ENCODE measurements at places on chromosomes 7 and 10. TPM values are rescaled to one million over a fixed set of nuclear protein-coding genes. Genes with fewer than 3 reads are reported as not detected.

DNA sequence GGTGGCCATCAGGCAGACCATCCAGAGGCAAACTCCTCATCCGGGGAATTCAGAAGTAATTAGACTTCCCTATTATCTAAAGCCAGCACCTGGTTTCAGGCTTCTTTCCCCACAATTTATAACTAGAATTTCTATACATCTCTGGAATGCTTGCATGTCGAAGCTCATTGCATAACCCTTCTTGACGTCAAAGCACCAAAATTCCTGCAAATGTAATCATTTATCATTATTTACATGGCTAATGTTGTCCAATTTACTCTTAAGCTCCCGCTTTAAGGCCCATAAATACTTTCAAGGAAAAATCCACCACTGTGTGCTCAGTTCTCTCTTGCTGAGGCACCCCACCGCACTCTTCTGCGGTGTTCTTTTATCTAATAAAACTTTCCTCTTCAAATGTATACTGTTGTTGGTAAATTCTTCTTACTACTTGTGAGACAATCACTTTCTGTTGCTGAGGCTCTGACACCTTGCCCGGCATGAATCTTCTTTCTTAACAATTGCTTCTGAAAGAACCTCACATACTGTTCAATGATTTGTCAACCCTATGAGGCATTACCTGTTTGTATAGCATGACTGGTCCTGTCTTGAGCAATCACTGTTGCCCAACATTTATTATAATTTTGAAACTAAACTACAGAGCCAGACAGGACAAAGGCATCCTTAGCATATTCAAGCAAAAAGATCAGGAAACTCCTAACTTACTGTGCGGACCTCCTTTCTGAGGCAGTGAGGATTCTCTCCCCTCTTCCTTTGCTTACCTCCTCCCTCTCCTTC, 17.4 kb upstream of the GPR141 start:
- no peak for DNase-seq

DNA sequence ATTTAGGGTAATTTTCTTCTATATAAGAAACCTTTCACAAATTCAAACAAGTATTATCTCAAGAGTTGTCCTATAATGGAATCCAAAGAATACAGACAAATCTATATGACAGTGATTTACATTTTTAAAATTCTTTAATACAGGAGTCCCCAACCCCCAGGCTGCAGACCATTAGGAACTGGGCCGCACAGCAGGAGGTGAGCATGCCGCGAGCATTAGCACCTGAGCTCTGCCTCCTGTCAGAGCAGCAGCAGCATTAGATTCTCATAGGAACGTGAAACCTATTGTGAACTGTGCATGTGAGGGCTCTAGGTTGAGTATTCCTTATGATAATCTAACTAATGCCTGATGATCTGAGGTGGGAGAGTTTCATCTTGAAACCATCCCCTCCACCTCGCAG, 37.7 kb downstream of the SNX13 start:
- DNase-seq, result no peak

ADRB1 gene
- total RNA-seq, result 0.09 TPM

GRCh38 chr7:40715053-40715430, 580.2 kb downstream of the SUGCT start:
- no peak for DNase-seq

GRCh38 chr7:134851141-134851540, 71.7 kb downstream of the CALD1 start:
- no peak for DNase-seq

DNA sequence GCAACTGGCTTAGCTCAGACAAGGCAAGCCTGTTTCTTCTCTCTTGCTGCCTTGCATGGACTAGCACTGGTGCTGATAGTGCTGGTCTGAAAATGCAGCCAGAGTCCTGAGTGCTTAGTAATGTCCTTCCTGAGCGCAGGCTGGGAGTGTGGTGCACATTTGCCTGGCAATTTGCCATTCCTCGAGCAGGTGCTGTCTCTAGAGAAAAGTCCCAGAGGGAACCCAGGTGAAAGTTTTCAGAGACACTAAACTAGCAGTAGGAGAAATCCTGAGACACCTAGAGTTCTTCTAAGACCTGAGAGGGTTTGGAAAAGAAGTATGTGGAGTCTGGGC, 1.9 kb downstream of the SFTPD start:
- DNase-seq, result peak; percentile 29

GRCh38 chr7:127932496-127932895, 98.7 kb downstream of the LRRC4 start:
- DNase-seq, result no peak

NME8 gene
- 0.22 TPM for total RNA-seq

GRCh38 chr7:11207565-11207964, 233.9 kb downstream of the PHF14 start:
- no peak for DNase-seq

FOXI2 gene
- total RNA-seq, result 0.09 TPM

DNA sequence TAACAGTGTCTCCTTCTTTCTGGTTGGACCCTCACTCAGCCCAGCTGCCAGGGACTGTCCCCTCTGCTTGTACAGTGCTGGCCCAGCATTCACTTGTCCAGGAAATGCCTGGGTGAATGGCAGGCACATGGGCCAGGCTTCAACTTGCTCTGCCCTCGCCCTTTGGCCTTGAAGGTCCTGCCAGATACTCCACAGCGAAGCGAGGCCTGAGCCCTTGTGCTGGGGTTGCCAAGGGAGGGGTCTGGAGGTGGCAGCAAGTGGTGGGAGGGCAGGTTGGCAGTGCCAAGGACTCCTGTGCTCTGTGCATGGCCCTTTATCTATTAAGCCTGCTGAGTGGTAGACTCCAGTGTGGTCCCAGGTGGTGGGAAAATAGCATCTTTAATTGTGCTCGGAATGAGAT, 75.7 kb downstream of the CDH23 start:
- DNase-seq, result no peak

DNA sequence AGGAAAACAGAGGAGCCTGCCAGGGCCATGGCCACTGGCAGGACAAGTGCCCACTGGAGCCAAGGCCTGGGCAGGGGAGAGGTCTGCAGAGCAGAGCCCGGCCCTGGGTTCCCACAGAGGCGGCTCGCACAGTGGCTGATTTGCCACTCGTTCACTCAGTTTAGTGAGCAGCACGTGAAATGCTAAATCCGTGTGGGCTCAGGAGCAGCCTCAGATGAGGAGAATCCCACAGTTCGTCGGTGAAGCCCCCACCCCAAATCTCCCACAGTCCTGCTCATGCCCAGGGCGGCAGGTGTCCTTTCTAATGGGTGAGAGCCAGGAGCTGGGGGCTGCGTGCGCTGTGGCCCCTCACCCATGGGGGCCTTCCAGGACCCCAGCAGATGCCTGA, 107.7 kb upstream of the FAM20C start:
- DNase-seq, result no peak

GRCh38 chr10:58593008-58593407, 80.3 kb downstream of the BICC1 start:
- DNase-seq, result no peak

GRCh38 chr10:44809647-44810046, 101.5 kb upstream of the TMEM72 start:
- DNase-seq, result no peak

ANKRD61 gene
- total RNA-seq, result 0.22 TPM

C10orf62 gene
- total RNA-seq, result not detected

CPN1 gene
- 0.09 TPM for total RNA-seq

GRCh38 chr7:159141167-159141566, 3.5 kb downstream of the VIPR2 start:
- DNase-seq, result no peak

HOXA2 gene
- total RNA-seq, result 0.71 TPM

CTAGE4 gene
- total RNA-seq, result 0.09 TPM

GRCh38 chr10:8085251-8085650, 30.8 kb downstream of the GATA3 start:
- no peak for DNase-seq

- no peak for DNase-seq
These were observed 26.6 kb downstream of the CDNF start for GRCh38 chr10:14810969-14811953.

HMX3 gene
- not detected for total RNA-seq

GHITM gene
- 109 TPM for total RNA-seq

DNA sequence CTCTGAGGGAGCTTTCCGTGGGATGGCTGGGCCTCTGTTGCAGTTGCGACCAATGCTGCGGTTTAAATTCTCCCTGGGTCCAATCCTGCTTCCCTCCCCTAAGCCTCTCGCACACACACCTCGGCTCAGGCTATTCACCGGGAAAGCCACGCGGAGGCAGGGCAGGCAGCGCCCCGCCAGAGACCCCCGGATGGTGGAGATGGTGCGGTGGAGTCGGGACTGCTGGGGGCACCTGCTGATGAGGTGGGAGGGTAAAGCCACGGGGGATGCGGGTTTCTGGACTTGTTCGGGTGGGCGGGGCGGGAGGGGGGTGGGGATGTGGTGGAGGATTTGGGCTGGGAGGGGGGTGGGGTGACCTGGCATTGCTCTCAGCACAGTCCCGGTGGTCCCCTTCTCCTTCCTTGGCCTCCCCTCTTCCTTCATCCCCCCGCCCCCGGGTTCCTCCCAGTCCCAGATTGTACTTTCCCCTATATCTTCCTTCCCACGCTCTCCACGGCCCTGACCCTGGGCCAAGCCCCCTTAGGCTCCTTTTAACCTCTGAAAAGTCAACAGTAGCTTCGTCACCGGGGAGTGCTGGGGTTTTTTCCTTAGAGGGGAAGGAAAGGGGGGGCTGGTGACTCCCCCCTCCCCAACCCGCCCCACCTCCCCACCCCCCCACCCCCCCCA, 16.4 kb downstream of the UNCX start:
- DNase-seq, result no peak

WNT8B gene
- total RNA-seq, result not detected

- DNase-seq, result peak; percentile 3
These were observed 16.7 kb downstream of the ELN start for GRCh38 chr7:74044366-74045350.

LFNG gene
- 19.2 TPM for total RNA-seq

DNA sequence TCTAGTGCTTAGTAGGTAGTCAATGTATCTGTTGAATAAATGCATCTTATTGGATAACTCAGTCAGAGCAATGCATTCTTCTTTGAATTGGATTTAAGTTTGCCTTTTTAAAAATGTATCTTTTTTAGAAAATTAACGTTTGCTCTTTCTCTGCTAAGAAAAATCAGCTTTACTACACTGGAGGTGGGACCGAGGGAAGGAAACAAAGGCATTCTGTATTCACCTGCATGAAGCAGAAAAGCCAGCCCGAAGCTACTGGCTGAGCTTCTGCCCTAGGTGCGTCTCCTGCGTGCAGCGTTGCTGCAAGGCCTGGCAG, 22.2 kb upstream of the ITGB1 start:
- no peak for DNase-seq

DNA sequence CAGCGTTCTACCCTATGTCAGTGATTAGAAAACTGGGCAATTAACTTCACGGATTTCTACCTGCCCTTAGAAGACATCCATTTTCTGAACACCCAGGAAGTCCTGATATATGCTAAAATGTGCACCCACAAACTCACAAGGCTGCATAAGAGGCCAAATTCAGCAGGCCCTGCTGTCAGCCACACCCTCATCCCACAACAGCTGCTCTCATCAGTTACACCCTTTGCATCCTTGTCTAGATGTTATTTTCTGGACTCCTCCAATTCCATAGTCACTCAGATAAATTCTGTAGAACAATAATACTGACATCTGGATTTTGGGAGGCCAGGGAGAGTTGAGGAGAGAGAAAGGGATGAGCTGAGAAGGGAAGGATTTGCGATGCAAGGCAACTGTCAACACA, 208.9 kb downstream of the TAX1BP1 start:
- peak; percentile 66 for DNase-seq

DNA sequence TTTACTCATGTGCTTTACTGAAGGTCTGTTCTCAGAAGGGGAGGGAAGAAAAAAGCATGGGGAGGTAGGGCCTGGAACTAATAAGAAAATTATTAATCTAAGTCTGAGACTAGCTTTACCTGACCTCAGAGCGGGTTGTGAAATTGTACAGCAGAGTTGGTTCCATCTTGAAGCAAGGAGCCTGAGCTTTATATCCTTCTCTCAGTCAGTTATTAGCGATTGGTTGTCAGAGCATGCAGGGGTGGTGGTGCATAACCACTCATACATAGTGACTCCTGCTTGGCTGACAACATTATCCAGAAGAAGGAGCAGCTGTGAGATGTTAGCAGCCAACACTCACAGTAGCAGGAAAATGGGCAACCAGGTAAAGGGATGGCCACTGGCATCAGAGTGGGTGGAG, 976.3 kb upstream of the LRRTM3 start:
- DNase-seq, result no peak

HYAL4 gene
- 0.09 TPM for total RNA-seq

ADAP1 gene
- total RNA-seq, result 2.0 TPM

DNA sequence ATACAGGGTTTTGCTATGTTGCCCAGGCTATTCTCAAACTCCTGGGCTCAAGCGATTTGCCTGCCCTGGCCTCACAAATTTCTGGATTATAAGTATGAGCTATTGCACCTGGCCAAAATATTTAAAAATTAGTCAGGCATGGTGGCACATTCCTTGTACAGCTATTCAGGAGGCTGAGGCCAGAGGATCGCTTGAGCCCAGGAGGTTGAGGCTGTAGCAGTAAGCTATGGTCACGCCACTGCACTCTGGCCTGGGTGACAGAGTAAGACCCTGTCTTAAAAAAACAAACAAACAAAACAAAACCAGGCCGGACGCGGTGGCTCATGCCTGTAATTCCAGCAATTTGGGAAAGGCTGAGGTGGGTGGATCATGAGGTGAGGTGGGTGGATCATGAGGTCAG, 14.5 kb upstream of the SIRT1 start:
- DNase-seq, result no peak

- DNase-seq, result no peak
These were observed 52.5 kb downstream of the KLRG2 start for GRCh38 chr7:139431010-139431409.

ADCY1 gene
- total RNA-seq, result 7.1 TPM

DNA sequence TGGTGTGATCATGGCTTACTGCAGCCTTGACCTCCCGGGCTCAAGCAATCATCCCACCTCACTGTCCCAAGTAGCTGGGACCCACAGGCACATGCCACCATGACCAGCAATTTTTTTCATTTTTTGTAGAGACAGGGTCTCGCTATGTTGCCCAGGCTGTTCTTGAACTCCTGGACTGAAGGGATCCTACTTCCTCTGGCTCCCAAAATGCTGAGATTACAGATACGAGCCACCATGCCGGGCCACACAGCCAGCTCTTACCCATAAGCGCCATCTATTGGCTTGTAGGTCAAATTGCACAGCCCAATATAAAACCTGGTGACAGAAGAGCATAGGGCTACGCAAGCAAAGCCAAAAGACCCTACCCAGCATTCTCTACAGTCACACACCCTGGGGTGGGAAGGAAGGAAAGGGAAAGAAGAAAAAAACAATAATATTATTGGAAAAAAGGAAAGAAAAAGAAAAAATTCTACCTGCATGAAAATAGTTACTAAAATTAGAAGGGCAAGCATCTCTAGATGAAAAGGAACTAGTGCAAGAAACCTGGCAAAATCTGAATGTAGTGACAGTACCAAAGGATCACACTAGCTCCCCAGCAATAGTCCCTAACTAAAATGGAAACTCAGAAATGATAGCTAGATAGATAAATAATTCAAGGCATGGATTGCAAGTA, 29.4 kb upstream of the AMPH start:
- DNase-seq, result peak; percentile 11

PALD1 gene
- 15.9 TPM for total RNA-seq

DNA sequence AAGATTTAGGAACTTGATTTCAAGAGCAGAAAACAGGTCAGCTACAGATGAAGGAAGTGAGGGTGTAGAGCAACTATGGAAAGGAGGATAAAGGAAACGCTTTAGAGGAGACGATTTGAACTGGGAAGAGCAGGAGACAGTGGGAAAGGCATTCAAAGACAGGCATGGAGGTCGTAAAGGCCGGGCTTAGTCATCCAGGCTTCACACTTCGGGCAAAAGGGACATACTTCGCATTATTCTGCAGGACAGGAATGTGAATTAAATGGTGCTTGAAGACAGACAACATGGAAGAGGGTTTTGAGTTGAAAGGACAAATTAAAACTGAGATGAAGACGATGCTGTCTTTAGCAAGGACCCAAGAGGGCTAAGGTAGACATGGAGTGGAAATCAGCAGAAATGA, 8.1 kb downstream of the FAM171A1 start:
- no peak for DNase-seq

All from muscle of leg (tissue), 16 donors.